ENCODE measurements at places on chromosomes 13 and 19.

DNA sequence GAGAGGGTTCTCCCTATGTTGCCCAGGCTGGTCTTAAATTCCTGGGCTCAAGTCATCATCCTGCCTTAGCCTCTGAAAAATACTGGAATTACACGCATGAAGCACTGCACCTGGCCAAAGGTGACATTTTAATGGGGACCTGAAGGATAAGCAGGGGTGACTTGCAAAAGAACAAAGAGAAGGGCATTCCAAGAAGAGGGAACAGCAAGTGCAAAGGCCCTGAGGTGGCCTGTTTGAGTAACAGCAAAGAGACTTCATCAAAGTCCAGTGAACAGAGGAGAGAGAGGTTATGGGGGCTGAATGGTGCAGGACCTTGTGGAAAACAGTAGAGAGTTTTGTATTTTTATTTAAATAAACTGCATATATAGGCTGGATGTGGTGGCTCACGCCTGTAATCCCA lies 4.1 kb downstream of the CA11 start:
- no peak for DNase-seq

DNA sequence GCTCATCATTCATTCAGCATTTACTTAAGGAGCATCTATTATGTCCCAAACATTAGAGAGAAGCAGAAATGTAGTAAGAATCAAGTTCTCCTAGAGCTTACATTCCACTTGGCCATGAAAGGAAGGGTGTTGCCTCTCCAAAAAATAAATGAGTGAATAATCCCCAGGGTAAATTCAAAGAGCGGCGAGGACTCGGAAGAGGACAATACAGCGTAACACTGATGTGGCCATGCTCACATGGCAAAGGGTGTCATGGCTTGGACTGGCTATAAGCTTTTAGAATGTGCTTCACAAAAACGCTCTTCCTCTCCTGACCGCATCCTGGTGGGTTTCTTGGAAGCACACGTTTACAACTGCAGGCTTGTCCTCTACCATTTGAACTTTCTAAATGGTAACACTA lies 290.2 kb downstream of the IRS2 start:
- no peak for DNase-seq

DNA sequence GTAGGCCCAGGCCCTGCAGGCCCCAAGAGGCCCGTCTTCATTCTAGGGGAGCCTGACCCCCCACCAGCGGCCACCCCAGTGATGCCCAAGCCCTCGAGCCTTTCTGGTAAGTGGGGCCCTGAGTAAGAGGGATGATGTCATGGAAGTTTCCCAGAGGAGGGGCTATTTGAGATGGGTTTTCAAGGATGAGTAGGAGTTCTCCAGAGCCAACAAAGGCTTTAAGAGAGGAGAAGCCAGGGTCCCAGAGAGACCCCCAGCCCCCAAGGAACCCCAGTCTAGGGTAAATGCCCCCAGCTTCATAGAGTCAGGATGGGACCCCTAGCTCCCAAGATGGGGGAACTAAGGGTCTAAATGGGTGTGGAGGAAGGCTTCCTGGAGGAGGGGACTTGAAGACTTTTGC lies 9.1 kb upstream of the PIK3R2 start:
- no peak for DNase-seq

DNA sequence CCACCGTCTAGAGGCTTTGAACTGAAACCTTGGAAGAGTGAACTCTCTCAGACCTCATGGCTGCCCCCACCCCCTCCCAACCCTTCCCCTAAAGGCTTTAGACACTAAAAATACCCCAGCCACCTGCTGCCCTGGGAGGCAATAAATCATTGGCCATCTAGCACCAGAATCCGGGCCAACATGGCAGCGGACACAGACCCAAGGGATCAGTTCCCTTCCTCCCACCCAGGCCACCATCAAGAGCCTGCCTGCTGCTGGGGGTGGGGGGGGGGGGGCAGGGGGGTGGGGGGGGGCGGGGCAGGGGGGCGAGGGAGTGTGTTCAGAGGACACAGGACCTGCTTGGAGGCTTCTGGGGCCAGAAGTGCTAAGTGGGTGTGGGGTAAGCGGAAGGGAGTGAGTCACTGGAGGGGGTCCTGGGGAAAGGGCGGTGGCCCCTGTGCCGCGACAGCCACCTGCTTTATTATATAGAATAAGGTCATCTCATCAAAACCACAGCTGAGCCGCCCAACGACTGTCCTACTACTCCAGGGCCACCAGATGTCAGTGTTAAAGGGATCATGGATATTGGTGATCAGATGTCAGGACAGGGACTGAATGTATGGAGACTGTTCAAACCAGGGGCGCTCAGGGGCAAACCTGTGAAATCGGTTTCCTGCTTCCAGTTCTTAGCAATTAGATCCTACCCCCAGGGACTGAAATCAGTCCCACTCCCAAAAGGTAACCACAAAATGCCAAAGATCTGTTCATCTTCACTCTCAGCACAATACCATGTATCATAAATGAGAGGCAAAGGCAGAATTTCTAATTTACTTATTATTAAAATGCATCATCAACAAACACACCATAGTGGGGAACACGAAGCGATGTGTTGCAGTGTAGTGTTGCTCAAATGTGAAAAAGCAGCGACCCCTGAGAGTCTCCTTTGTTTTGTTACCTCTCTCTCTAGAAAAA lies 24.3 kb downstream of the ARL11 start:
- peak; percentile 30 for DNase-seq

- DNase-seq: peak; percentile 48
These were observed 568 bp downstream of the POLR2I start for GRCh38 chr19:36113894-36114720.

DNA sequence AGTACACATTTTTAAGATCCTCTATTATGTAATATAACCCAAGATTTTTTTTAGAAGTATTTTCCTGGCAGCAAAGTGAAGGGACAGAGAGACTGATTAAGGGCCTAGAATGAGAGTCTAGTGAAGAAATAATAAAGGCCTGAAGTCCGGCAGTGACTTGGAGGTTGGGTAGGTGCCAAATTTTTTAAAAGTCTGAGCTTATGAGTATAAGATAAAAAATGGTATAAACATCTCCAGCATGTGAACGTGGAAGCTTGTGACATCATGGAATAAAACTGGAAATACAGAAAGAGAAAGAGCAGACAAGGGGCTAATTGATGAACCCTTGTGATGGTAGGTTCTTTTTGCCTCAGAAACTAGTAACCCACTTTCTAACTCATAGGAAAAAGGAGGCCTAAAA lies 174.6 kb downstream of the SUCLA2 start:
- DNase-seq: peak; percentile 65

- DNase-seq: no peak
These were observed 201.6 kb upstream of the ZNF536 start for GRCh38 chr19:30170495-30171137.

DNA sequence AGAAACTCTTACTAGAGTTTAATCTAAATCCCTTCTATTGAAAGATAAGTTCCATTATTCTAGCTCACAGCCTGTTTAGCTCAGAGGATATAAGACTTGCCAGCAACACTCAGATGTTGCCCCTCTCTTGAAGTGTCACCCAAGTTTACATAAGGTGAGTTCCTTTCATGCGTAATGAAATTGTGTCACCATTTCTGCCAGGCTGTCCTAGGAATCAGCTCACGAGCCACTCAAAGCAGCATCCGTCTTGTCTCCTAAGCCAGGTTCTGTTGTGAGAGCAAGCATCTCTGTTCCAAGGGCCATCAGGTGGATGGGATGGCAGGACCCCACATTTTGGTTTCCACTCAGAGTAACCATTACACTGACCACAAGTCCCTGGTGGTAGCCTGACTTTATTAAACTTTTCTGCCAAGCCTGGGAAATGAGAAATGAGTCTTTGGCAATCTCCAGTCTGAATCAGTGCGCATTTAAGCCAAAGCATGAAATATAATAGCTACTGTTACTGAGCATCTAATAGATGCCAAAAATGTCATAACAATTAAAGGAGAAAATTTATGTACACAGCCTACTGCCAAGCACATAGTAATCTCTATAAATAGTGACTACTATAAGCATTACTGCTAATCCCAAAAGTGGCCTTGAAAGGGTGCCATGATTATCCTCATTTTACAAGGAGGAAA lies 179.6 kb upstream of the MIR17HG start:
- no peak for DNase-seq

GRCh38 chr13:114015111-114015968 lies 41.5 kb upstream of the C13orf46 start:
- DNase-seq: peak; percentile 94

DNA sequence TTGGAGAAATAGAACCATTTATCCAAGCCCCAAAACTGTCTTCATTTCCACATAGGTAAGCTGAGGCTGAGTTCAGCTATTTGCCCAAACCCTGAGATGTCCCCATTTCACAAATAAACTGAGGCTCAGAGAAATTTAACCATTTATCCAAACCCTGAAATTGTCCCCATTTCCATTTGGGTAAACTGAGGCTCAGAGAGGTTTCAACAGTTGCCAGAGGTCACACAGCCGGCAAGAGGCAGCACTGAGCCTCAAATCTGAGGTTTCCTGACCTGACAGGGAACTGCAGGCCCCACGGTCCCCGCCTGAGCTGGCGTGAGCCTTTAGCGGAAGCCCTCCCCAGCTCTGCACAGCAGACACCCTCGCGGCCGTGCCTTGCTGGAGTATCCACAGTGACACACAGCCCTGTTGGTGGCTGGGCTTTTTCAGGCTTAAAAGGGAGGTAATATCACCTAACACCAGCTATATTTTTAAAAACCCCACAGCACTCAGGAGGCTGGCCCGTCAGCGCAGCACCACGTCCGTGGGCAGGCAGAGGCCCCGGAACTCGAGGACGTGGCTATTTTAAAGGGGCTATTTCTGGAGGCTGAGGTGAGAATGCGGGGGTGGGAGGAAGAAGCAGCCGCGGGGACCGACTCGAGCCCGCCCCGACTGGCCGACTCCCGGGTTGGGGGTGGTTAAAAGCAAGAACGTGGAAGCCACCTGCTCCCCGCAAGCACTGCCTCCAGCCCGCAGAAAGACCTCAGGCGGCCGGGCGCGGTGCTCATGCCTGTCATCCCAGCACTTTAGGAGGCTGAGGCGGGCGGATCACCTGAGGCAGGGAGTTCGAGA lies 18.5 kb downstream of the PTPRS start:
- no peak for DNase-seq

GRCh38 chr19:30817965-30818567 lies 445.9 kb downstream of the ZNF536 start:
- DNase-seq: no peak

- DNase-seq: no peak
These were observed 24.4 kb downstream of the LIG4 start for GRCh38 chr13:108190897-108191296.

DNA sequence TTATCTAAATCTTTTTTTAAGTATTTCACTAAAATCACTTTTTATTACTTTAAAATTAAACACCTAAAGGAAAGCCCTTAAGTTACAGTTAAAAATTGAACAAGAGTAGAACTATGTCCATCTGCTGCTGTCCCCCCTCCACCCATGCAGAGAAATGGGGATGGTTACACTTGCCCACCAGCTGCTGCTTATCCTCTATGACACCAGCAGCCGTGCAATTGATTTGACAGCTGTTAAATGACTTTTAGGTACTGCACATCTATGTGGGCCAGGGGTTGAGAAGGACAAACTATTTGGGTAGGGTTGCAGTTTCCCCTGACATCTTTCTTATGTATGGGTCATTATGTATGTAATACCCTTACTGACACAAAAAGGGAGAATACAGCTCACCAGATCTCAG lies 77.2 kb downstream of the TBC1D4 start:
- no peak for DNase-seq

DNA sequence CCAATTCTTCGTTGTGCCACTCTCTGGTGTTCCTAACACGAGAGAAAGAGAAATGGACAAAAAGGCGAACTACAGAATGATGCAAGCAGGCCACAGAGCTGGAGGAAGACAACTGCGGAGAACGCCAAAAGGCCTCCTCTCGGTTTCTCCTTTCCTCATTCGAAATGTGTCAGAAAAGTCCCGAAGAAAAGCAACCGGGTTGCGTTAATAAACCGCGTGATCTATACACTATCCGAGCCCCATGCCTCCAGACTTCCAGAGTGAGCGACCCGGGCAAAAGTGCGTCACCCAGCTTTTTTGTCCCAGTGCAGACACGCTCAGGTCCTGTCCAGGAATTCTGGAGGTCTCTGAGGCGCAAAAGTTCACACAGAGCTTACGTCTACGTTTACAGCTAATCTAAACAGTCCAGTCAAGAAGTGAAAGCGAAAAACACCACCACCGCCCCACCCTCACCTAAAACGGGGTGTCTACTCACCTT lies 413 bp downstream of the N4BP2L2 start:
- peak; percentile 51 for DNase-seq

DNA sequence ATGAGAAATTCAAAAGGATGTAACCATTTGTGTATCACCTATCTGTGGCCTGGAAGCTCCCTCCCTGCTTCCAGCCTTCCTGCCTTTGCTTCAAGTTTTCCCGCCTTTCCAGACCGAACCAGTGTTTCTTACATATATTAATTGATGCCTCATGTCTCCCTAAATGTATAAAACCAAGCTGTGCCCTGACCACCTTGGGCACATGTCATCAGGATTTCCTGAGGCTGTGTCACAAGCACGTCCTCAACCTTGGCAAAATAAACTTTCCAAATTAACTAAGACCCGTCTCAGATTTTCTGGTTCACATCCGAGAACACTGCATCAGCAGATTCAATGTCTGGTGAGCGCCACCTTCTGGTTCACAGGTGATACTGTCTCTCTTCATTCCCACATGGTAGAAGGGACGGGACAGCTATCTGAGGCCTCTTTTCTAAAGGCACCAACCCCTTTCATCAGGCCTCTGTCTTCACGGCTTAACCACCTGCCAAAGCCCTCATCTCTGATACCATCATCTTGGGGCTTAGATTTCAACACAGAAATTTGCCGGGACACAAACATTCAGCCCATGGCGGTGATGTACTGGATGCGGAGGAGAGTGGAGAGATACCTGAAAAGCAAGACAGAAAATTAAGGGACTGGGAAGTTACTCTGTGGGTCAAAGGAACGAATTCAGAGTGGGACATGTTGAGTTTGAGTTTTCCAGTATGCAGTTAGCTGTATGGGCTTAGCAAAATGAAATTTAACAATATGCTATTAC lies 58.7 kb upstream of the PABPC3 start:
- peak; percentile 76 for DNase-seq

DNA sequence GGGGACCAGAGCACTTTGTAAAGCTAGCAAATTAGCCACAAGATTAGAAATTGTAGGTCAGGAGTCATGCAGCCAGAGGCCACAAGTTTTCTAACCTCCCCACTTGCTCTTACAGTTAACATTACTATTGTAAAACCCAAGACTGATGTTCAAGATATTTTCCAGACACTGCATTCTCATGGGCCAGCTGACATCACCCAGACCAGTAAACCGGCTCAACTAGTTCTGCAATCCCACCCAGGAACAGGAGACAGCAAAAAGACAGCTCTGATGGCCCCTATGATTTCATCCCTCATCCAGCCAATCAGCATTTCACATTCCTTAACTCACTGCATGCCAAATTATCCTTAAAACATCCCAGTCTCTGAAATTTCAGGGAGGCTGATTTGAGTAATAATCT lies 178.5 kb downstream of the PRR20E start:
- DNase-seq: no peak

GRCh38 chr13:23778879-23779278 lies 110.3 kb downstream of the MIPEP start:
- DNase-seq: peak; percentile 72

DNA sequence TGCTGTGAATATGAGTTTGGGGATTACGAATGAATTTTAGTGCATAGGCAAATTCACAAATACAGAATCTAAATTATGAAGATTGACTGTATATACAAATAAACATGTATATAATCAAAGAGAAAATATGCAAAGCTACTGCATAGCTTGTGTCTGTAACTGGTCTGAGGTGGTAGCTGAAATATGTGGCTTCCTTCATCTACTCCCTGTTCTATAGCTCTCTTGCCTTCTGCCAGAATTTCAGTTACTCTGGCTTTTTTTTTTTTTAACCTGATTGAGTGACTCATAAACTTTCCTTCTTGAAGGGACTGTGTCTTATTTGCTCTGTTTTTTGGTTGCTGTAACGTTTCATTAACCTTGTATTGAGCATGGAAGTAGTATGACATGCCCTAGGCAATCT lies 26.6 kb downstream of the DNAJC3 start:
- DNase-seq: no peak
